CD14-positive monocyte (primary cell): ENCODE measurements at places on chromosomes 2 and 18.

DNA sequence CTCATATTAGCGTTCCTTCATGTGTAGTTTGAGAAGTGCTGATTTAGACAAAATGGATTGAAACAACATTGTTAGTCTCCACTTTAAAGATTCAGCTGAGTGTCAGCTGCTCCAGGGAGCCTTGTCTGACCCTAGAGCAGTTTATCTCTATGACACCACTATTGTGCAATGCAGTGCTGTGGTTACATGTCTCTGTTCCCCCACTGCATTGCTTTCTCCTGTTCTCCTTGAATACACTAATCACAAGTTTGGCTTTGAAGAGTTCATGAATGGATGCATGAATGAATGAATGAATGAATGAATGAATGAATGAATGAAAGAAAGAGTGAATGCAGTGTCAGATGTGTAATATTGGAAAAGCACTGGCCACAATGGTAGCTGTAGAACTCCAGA is 38.3 kb downstream of the GCG start:
- peak; percentile 62 for DNase-seq

GRCh38 chr2:102436323-102436722 is 13.4 kb downstream of the IL18RAP start:
- no peak for DNase-seq

- DNase-seq, result peak; percentile 21
Observed at GRCh38 chr2:16525265-16525887, 140.3 kb downstream of the CYRIA start.

DNA sequence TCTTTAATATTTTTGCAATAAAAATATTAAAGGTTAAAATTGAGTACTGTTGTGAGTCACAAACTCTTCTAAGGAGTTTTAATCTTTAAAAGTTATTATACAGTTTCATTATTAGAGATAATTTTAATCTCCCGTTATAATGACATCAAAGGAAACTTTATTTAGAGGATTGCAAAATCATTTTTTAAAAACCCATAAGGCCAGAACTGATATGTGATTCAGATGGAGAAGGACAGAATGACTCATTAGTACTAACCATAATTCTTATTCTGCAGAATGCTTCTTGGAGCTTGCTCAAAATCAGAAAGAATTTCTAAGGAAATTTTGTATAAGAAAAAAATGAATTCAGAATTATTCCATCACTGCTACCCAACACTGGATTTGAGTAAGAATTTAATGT is 12.5 kb upstream of the HNRNPLL start:
- peak; percentile 52 for DNase-seq

GRCh38 chr2:1632002-1632348 is 112.3 kb downstream of the PXDN start:
- no peak for DNase-seq

- no peak for DNase-seq
Observed at GRCh38 chr18:73908323-73908722, 239.3 kb downstream of the FBXO15 start.

GRCh38 chr2:157158111-157158510 is 99.4 kb upstream of the GALNT5 start:
- DNase-seq, result no peak

GRCh38 chr2:152336854-152337510 is 2.0 kb downstream of the FMNL2 start:
- DNase-seq, result no peak

DNA sequence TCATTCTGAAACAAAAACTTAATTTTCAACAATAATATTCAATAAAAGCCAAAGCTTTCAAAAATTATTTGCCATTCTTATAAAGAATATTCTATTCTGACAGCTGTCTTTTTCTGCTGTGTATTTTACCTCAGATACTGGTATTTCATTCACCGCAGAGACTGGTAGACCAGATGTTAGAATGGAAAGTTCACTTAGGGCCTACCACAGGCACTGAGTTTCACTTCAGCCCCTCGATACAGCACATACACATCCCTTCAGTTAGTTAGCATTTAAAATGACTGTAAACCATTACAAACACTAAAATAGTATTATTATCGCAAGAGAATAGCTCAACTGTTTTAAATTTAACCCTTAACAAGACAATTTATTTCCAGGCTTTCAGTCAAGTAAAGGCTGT is 24.2 kb upstream of the GATA6 start:
- no peak for DNase-seq

- DNase-seq, result peak; percentile 94
Observed at GRCh38 chr2:147689220-147689909, 155.5 kb upstream of the ACVR2A start.

DNA sequence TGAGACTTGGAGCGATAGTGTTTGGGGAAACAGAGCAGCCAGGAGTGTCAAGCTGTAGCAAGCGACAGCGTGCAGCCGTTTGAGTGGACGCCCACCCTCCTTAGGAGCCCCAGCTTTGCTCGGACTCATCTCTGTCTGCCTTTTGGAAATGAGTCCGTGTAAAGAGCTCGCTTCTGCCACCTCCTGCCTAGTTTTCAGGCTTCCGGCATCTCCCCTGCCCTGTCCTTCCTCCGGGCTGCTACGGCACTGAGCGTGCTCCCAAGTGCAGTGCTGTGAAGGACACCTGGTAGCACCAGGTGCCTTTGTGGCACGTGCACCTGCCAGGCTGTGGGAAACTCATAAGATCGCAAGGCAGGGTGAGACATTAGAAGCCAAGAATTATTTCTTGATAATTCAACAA is 117.1 kb downstream of the RNF144A start:
- DNase-seq, result no peak

DNA sequence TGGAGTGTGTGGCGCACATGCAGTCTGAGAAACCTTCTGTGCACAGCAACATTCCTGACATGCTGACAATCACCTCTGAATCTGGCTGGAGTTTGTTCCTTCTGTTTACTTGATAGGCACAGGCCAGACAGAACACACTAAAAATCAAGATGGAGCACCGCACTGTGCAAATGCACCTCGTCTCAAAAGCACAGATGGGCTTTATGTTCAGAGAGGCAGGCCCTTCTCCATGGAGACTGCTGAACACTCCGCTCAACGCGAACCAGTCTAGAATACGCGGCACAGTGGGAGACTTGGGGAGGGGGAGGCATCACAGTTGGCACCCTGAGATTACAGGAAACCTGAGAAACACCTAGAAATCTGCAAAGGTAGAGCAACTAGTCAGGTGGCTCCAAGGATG is 58.4 kb upstream of the DNMT3A start:
- no peak for DNase-seq

- DNase-seq, result no peak
Observed at GRCh38 chr2:239354132-239354790, 46.6 kb downstream of the HDAC4 start.

DNA sequence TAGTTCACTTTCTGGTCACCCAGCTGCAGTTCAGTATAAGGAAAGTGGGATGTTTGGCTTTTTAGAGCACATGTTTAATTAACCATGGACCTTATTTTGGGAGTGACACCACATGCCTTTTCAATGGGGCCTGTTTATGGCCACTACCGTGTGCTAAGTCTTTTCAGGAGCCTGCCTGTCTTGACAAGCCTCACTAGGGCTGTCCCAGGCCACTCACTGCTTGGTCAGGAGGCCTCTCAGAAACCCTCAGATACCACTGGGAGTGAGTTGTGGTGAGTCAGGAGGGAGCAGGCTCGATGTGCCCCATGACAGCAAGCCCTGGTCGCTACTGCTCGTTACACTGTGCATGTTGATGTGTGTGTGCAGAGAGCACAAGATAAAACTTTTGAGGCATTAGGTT is 123.0 kb downstream of the MAP4K4 start:
- DNase-seq, result no peak

- DNase-seq, result no peak
Observed at GRCh38 chr2:46125798-46126197, 171.4 kb upstream of the EPAS1 start.

- DNase-seq, result no peak
Observed at GRCh38 chr2:47598476-47598875, 184.5 kb upstream of the MSH6 start.

DNA sequence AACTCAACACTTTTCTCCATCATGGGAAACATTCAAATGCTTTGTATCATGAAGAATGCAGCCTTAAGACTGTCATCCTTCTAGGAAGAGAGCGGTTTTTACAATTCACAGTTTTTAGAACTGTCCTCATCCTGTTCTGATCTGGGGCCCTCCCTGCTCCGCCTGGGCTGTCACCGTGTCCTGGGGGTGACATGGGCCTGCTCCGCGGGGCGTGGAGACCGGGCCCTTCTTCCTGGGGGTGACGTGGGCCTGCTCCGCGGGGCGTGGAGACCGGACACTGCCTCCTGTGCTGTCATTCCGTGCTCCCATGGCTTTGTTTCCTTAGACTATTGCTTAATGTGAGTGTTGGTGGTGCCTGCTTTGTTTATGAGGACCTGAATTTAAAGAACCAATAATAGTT is 122.8 kb downstream of the TMEM18 start:
- DNase-seq, result no peak

DNA sequence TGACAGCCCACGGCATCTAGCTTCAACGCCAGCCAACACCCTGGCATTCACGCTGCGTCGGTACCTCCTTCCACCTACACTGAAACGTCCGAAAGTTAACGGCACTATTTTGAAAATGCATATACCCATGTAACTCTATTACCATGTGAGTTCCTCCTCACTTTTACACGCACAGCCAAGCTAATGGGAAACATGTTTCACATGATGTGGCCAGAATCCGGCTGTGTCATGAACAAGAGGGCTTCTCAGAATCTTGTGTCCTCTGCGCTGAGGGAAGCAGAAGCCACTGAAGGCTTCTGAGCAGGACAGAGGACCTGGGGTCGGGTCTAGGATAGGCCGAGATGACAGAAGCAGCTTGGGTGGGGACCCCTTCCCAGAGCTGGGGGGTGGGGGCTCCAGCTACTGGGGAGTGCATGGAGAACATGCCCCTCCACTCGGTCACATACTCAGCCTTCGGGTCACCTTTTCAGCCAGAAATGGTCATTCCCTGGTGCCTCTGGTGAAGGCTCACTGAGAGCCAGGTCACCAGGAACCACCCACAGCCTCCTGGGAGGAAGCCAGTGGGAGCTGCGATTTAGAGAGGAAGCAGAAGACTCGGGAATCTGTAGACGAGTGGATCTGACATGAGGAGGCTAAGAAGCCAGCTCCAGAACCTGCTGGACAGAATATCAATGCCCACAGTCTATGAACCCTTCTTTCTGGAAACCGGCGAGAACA is 41.5 kb downstream of the HDAC4 start:
- no peak for DNase-seq

DNA sequence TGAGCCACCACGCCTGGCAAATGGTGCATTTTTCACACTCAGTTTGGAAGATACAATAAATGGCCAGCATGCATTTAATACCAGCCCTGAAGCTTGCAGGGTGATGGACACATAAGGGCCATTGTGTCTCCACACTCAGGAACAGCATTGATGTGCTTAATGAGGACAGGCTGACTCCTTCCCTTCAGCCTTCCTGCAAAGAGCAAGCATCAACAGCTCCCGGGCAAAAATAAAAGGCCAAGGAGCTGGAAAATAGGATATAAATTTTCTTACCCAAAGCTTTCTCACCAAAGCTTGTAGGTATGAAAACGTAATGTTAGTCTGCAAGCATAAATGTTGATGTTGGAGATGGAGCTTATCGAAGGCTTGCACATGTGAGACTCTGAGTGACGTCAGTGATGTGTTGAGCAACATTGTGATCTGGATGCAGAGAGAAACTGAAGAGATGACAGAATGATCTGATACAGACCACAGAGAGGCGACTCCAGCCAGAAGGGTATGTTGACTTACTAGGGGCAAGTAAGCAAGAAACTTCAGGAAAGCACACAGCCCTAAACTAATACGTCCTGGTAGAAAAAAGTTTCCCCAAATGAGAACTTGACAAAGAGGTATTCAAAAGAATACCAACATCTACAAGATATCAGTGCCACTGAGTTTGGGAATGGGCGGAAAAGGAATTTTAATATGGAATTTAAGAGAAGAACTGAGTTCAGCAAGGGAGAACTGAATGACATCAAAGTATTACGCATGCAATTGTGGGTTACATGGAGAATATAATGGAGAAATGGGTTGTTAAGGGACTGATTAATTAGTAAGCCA is 256.5 kb downstream of the TGIF1 start:
- peak; percentile 82 for DNase-seq

DNA sequence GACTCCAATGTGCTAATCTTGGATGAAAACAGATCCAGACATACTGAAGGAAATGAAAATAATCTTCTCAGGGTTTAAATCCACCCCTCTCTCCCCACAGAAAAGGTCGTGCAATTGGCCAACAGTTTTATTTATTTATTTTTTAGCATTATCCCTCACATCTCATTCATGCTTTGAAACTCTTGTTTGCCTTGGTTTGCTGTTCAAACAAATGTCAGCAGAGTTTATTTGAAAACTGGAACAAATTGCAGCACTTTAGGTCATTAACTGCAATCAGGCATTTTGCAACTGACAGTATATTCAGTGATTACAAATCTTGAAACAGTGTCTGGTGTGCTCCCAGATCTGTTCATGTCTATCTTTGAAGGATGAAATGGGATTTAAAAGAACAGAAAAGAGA is 220.6 kb downstream of the SLC4A10 start:
- no peak for DNase-seq

GRCh38 chr2:84515788-84516187 is 510 bp upstream of the DNAH6 start:
- no peak for DNase-seq

DNA sequence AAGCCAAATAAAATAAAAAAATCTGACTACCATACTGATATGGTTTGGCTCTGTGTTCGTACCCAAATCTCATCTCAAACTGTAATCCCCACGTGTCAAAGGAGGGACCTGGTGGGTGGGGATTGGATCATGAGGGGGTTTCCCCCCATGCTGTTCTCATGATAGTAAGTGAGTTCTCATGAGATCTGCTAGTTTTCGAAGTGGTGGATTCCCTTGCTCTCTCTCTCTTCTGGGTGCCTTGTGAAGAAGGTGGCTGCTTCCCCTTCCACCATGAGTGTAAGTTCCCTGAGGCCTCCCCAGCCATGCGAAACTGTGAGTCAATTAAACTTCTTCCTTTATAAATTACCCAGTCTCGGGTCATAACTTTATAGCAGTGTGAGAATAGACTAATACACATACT is 123.8 kb upstream of the WDSUB1 start:
- DNase-seq, result no peak

DNA sequence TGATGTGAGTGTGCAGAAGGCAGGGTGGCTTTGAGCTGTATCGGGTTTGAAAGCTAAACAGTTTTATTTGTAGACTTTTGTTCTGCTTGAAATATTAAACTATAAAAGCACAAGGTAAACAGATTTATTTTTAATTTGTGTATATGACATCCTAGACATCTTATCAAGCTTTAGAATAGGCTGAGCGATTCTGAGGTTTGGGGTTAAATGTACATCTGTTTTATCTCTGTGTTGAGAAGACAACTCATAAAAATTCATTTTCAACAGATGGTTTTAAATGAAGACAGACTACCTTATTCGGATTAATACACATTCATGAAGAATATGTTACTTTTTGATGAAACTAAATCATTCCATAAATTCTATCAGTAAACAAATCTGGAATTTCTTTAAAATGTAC is 368.8 kb downstream of the RPRM start:
- no peak for DNase-seq

- DNase-seq, result peak; percentile 86
Observed at GRCh38 chr2:237968048-237968862, 1.4 kb downstream of the UBE2F start.
